ENCODE measurements at places on chromosomes 2 and 18.

GRCh38 chr2:238162846-238163441 is 4.2 kb downstream of the ERFE start:
- no peak for DNase-seq

- DNase-seq = no peak
These were observed 35.5 kb downstream of the STAT1 start for GRCh38 chr2:190978389-190979053.

DNA sequence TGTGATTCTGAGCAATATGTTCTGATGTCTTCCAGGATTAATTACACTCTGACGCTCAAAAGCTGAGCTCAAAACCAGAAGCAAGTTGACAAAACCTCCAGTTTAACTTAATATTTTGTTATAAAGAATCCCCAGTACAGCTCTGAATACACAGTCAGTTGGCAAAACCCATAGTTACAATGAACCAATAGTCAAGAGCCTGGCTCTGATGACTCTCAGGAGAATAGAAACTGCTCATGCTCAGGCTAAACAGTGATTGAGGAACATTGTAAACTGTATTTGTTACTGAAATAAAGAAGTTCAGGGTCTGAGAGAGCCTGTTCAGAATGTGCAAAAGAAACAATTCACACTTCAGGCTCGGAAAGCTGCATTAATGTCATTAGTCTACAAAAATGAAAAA is 1565.9 kb downstream of the SUCLG1 start:
- DNase-seq = no peak

- no peak for DNase-seq
These were observed 13.4 kb downstream of the PARD6G start for GRCh38 chr18:80233899-80234298.

DNA sequence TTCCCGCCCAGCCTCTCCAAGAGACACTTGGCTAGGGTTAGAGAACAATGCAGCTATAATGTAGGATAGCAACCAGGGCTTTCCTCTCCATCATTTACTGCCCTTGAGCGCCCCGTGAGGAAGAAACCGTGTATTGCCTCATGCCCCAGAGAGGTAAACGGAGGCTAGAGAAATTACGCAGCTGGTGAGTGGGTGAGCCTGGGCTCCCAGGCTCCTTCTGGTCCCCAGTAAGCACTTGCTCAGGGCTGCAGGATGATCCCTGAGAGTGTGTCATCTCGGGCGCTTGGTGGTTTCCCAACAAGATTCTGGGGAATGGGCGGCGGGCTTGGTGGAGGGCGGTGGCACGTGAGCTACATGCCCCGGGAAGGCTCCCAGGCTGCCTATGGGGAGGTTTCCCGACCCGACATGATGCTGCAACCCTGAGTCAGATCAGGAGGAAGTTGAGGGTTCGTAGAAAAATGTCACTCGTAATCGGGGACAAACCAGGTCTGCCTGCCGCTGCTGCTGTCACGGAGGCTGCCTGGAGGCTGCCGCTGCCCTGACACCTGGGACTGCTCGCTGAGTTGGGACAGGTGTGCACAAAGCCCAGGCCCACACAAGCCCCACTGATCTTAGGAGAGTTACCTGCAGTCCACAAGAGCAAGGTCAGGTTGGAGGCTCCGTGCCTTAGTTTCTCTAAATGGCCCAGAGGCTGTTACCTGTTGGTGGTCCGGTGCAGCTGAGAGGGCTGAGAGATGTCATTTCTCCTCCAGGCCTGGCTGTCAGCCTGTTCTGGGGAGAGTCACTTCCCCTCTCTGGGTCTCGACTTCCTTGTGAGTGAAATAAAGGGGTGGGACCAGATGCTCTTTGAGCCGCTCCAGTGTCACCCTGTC is at the start of gene GPR55:
GPR55 (minus strand) TSS at position 773 of the 872 bp plus-strand sequence. CDS start 14,280 bp downstream, outside the sequence.
- DNase-seq = no peak

DNA sequence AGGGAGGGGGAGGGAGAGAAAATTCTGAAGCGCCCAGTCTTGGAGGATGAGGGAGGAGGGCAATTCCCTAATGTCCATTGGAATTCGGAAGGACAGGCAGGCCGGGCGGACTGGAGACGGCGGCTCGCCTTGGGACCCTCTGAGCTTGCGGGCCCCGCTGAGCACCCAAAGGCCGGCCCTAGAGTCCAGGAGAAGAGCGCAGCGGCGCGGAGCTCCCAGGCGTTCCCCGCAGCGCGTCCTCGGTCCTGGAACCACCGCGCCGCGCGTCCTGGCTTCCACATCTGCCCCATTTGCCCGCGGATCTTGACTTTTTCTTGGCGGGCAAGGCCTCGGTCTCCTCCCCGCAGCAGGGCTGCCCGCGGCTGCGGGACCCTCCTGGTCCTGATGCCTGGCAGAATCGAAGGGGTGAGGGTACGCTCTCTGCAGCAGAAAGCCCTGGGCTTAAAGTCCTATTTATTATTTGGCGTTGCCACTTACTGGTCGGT is 675 bp upstream of the MLPH start:
- DNase-seq = no peak

GRCh38 chr2:100753881-100754280 is 66.1 kb upstream of the NPAS2 start:
- no peak for DNase-seq
